GM18507 (cell line): ENCODE measurements at places on chromosomes 2 and 18.

GRCh38 chr2:226796840-226797288 lies 2.8 kb downstream of the IRS1 start:
- DNase-seq = no peak

- DNase-seq = no peak
Measured at GRCh38 chr2:37619959-37620300, 51.5 kb downstream of the CDC42EP3 start.

DNA sequence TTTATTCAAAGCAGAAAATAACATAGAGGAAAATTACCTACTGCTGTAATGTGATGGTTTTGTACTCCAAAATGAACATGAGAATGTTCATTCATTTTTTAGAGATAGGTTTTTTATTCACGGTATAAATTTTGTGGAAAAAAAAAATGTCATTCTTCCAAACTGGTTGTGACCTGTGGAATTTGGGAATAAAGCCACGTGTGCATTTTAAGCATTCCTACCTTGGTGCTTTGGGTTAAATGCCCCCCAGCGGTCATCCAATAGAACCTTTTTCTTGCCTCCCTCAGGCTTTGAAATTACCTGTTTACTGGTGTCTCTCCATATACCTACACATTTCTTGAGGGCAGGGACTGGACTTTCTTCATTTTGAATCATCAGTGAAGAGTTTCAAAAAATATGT lies 740.7 kb downstream of the DPP10 start:
- no peak for DNase-seq

DNA sequence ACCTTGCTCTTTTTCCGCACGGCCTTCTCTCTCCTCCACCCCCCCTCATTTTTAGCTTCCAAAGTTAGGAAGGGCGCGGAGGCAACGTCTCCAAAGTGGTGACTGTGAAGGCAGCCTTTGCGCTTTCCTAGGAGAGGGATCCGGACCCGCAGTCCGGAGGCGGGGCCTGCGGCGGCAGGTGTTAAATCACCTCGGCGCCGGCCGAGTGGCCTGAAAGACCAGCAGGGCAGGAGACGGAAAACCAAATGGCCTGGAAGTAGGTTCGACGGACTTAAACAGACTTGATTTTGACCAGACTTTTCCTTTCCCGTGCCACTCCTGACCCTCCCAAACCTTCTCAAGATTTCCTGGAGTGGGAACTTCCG lies 615 bp downstream of the GORASP2 start:
- no peak for DNase-seq

DNA sequence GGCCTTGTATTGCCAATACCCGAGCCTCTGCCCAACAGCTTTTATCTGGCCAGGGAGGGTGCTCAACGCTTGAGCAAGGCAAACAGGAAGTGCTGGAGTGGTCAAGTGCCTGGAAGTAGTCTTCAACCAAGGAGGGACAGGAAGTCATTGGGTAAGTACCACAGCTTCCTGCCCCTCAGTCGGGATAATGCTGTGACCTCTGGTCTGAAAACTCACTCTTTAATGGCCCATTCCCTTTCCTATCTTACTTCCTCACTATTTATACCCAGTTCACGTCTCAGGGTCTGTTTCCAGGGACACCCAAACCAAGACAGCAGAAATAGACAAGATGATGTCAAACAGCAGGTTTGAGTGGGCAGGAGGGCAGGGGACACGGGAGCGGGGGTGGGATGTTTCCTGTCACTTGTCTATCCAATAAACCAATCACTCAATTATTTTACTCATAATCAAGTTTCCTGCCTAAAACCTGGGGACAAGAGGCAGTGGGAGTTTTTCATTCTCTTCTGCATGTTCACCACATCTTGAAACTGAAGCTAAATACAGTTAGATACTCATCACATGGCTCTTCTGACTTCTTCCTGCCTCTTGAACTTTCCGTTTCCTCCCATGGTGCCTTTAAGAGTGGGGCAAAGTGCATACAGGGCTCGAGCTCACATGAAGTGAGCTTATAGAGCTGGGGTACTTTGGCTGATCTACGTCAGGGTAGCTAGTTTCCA lies 68.9 kb upstream of the CAB39 start:
- DNase-seq = no peak

- DNase-seq = no peak
Measured at GRCh38 chr18:4454537-4455112, 482 bp downstream of the DLGAP1 start.

DNA sequence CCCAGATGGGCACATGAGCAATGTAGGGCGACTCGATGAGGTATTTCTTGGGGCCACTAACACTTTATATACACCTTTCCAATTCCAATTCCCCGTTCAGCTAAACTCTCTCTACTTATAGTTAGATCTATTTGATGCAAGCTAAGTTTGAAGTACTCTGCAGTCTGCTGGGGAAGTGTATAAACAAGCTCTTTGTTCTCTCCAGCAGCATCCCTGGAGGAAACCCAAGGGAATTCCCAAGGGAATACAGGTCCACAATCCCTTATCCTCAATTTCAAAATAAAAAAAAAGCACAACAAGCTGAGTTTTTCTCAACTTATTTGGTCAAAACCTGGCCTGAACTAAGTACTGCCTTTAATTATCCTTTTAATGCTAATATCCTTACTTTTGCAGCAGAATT lies 433.3 kb downstream of the NBAS start:
- DNase-seq = no peak

DNA sequence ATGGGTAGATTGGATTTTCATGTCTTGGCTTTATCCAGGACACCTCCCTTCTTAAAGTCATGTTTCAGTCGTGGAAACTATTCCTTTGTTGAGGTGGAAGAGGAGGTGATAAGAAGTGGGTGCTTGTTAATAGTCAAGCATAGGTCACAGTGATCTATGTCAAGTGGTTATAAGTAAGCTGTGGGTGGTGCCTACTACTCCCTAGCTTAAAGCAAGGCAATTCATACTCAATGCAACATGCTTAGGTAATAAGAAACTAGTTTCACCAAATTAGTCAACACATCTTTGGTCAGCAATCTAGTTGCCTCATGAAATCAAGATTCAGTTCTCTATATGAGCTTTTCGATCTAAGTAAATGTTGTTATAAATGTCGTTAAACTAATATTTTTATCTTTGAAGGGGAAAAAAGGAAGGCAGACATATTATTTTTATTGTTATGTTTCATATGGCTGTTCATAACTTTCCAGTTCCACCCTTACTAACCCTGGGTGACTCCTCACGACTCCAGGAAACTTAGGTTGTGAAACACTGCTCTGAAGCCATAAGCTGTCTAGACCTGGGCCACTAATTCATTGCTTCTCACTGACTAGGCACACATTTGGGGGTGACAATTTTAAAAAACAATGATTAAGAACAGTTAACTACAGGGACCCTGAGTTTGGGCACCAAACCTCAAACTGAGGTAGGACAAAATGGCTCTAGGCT lies 5.8 kb upstream of the ABCB11 start:
- DNase-seq = no peak
